A549 treated with AZD2906 at 1 μM for 4 hours (cell line): ENCODE measurements at places on chromosomes 4 and X. TPM values are rescaled to one million over a fixed set of nuclear protein-coding genes. Genes with fewer than 3 reads are reported as not detected.

Gene ADH5
- total RNA-seq = 102 to 144 TPM (median 103 TPM) in 5 replicates

Gene MBNL3
- 0.07 to 0.15 TPM in 2 of 5 replicates, not detected in the others for total RNA-seq

Gene FAM47E
- total RNA-seq = 0.10 to 0.21 TPM (median 0.15 TPM) in 5 replicates

Gene CACNA1F
- total RNA-seq = not detected in 5 replicates

Gene SLITRK4
- not detected in 5 replicates for total RNA-seq

Gene F11
- total RNA-seq = not detected in 5 replicates

Gene ZCCHC18
- 0.02 to 0.24 TPM (median 0.09 TPM) in 4 of 5 replicates, not detected in the other for total RNA-seq

Gene LDB2
- total RNA-seq = not detected in 5 replicates

Gene PROM1
- total RNA-seq = 0.33 to 0.61 TPM (median 0.54 TPM) in 5 replicates

Gene MSX1
- total RNA-seq = 5.9 to 10.1 TPM (median 9.0 TPM) in 5 replicates

Gene IQCM
- not detected in 5 replicates for total RNA-seq

Gene FABP2
- total RNA-seq = not detected in 5 replicates

Gene SERPINA7
- total RNA-seq = not detected in 5 replicates

Gene KIAA1210
- total RNA-seq = 0.01 to 0.03 TPM (median 0.02 TPM) in 4 of 5 replicates, not detected in the other

Gene PLXNB3
- 2.4 to 4.5 TPM (median 2.8 TPM) in 5 replicates for total RNA-seq

Gene PDGFRA
- total RNA-seq = 0.29 to 0.84 TPM (median 0.45 TPM) in 5 replicates

Gene CPE
- 1.6 to 2.3 TPM (median 1.8 TPM) in 5 replicates for total RNA-seq

Gene AKAP4
- 0.14 TPM in 1 of 5 replicates, not detected in the others for total RNA-seq

Gene HGFAC
- 0.09 to 0.26 TPM (median 0.14 TPM) in 5 replicates for total RNA-seq

Gene C4orf54
- not detected in 5 replicates for total RNA-seq

Gene ZFP42
- total RNA-seq = not detected in 5 replicates

Gene GATA1
- total RNA-seq = not detected in 5 replicates

Gene ADRA2C
- 5.9 to 11.0 TPM (median 10.6 TPM) in 5 replicates for total RNA-seq

Gene FGF13
- total RNA-seq = 0.05 to 0.06 TPM in 2 of 5 replicates, not detected in the others

Gene HERC5
- total RNA-seq = 3.4 to 4.7 TPM (median 3.4 TPM) in 5 replicates

Gene MUC7
- total RNA-seq = not detected in 5 replicates

Gene MAOB
- total RNA-seq = 0.11 to 0.29 TPM (median 0.14 TPM) in 5 replicates

Gene HADH
- 21.8 to 24.2 TPM (median 23.7 TPM) in 5 replicates for total RNA-seq

Gene FANCB
- 2.3 to 3.6 TPM (median 2.7 TPM) in 5 replicates for total RNA-seq

Gene SPANXA2
- 0.17 to 0.24 TPM in 2 of 5 replicates, not detected in the others for total RNA-seq

Gene MAGEE1
- total RNA-seq = 3.2 to 4.8 TPM (median 4.2 TPM) in 5 replicates

Gene DUSP21
- total RNA-seq = not detected in 5 replicates

Gene SUV39H1
- total RNA-seq = 21.8 to 24.6 TPM (median 23.0 TPM) in 5 replicates

Gene LRP2BP
- 0.08 to 0.14 TPM (median 0.10 TPM) in 5 replicates for total RNA-seq

Gene GAGE13
- not detected in 5 replicates for total RNA-seq

Gene ADGRL3
- total RNA-seq = 0.02 to 0.06 TPM (median 0.03 TPM) in 5 replicates

Gene LIN54
- 5.5 to 7.2 TPM (median 6.6 TPM) in 5 replicates for total RNA-seq

Gene TSPAN7
- total RNA-seq = 2.0 to 3.0 TPM (median 2.7 TPM) in 5 replicates

Gene ADH7
- not detected in 5 replicates for total RNA-seq

Gene EVC
- total RNA-seq = 8.0 to 10.5 TPM (median 9.3 TPM) in 5 replicates

Gene G6PD
- total RNA-seq = 1,365 to 1,554 TPM (median 1,434 TPM) in 5 replicates

Gene CENPU
- 22.9 to 27.3 TPM (median 24.1 TPM) in 5 replicates for total RNA-seq

Gene RAB33A
- 0.07 to 0.32 TPM (median 0.18 TPM) in 5 replicates for total RNA-seq
